ENCODE measurements at places on chromosomes 7 and 10.

DNA sequence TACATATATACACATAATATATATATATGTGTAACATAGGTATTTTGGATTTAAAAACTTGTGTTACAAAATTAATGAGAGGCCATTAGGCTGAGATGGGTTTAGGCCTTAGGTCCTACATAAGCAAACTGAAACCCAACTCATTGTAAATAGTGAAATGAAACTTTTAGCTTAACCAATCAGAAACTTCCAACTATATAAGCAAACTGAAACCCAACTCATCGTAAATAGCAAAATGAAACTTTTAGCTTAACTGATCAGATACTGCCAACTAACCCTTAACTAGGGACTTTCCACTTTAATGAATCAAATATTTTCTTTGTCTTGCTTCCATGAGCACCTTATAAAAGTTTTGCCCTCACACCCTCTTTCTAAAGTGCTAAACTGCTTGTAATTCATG lies 17.3 kb upstream of the SAMD9L start:
- no peak overlapping the region for H3K4me3 ChIP-seq
- no peaks in the 10 kb centered on the region for H3K36me3 ChIP-seq
- no peak for DNase-seq

GRCh38 chr10:15116225-15116624 lies 19.1 kb downstream of the RPP38 start:
- DNase-seq, result no peak
- no peak overlapping the region for H3K27ac ChIP-seq
- H3K4me1 ChIP-seq, result peaks cover 4% of the 10 kb centered on the region
- H3K27me3 ChIP-seq, result no peaks in the 10 kb centered on the region
- no peak overlapping the region for H3K4me3 ChIP-seq

DNA sequence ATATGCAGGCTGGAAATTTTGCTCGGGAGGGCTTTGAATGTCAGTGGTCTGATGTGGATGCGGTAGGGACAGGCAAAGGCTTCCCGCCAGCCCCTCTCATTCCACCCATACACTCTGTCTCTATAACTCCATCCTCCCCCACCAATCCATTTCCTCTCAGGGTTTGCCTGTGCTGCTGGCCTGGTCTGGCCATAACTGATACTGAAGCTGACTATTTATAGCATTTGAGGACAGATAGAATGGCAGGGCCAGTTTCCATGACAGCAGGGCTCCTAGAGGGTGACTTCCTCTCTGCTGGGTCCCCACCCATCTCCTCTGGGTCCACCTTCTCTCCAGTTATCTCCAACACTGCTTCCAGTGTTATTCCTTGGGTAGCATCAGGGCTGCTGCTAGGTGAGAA lies 6.6 kb upstream of the PDLIM1 start:
- H3K27me3 ChIP-seq, result no peaks in the 10 kb centered on the region
- no peak overlapping the region for H3K27ac ChIP-seq
- peaks cover 10% of the 10 kb centered on the region for H3K4me1 ChIP-seq
- no peak overlapping the region for H3K4me3 ChIP-seq
- no peaks in the 10 kb centered on the region for H3K36me3 ChIP-seq

DNA sequence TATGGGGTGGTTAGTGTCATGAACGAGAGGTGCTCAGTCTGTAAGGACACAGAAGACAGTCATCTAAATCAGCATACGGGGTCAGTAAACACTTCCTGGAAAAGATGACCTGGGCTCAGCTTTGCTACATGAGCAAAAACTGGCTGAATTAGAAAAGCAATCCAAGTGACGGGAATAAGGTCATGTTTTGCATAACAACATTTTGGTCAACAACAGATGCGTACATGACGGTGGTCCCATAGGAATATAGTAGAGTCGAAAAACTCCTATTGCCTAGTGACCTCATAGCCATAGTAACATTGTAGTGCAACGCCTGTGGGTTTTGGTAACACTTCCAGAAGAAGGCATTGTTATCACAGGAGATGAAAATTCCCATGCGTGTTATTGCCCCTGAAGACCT lies 92.9 kb downstream of the CTNNA3 start:
- no peaks in the 10 kb centered on the region for H3K27me3 ChIP-seq
- DNase-seq, result no peak
- no peak overlapping the region for H3K4me3 ChIP-seq

- no peaks in the 10 kb centered on the region for H3K4me1 ChIP-seq
- H3K27ac ChIP-seq, result no peak overlapping the region
- no peak for DNase-seq
- peaks cover 27% of the 10 kb centered on the region for H3K27me3 ChIP-seq
Measured at GRCh38 chr10:100634034-100634433, 98.3 kb downstream of the HIF1AN start.
